Activated CD8-positive, alpha-beta memory T cell treated with anti-CD3 and anti-CD28 coated beads for 48 hours (primary cell): ENCODE measurements at places on chromosomes 16 and 17.

GRCh38 chr17:44898768-44899073 lies 524 bp downstream of the EFTUD2 start:
- no peak for DNase-seq

DNA sequence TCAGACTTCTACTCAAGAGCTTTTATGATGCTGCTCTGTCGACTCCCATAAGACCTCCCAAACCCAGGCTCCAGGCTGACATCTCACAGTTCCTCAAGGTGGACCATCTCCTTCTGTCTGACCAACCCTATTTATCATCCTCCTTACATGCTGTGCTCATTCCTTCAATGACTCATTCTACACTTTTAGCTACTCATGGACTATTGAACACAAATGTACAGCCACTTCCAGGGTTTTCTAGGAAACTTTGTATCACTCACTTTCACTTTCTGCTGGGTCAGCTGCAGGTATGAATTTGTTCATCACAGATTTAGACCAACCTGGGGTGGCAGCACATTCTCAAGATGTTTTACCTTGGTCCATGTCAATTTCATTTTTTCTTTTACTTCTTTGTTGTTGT lies 162.4 kb upstream of the FAM20A start:
- DNase-seq = no peak

GRCh38 chr16:79750311-79750710 lies 149.8 kb upstream of the MAF start:
- no peak for DNase-seq

DNA sequence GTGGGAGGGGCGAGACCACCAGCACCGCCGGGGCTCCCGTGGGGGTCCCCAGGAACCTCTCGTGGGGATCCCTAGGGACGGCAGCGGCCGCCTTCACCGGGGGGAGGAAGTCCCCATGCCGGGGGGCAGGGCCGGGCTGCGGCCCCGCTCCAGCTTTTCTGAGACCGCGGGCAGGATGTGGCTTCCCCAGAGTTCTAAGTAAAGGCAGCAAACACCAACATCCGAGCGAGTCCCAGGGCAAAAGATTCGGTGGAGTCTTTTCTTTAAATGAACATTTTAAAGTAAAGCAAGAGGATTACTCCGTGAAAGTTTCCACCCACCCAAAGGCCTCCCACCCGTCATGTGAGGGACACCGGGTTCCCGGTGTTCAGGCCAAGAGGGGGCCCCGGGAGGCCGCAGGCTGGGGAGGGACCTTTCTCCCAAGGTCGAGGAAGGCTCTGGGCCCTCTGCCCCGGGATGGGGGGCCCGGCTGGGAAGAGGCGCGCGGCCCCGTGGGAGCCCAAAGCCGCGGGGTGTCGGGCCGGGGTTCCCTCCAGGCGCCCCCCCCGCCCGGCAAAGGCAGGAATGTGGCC lies 137.2 kb upstream of the RPH3AL start:
- DNase-seq = peak; percentile 40

DNA sequence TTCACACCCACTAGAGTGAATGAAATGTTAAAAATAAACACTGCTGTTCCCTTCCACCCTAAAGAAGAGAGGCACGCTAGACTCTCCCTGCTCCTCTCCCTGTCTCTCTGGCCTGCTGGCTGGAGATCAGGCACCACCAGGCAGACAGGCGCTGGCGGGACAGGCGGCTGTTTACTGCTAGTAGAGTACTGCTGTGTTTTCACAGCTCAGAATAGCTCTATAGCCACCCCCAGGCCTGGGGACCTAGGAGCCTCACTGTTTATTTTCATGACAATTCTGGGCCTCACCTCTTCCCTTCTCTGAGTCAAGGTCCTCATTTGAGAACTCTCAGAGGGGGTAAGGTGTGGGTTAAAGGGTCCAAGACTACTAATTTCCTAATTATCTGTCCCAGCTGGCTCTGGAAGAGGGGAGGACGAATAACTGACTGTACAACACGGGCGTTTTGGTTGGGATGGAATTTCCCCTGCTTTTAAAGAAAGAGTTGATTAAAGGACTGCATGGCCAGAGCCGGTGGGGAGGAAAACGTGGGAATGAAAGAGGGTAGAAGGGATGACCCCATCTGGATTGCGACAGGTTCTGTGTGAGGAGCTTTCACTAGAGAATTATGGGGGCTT lies 9.0 kb upstream of the G6PC1 start:
- no peak for DNase-seq

DNA sequence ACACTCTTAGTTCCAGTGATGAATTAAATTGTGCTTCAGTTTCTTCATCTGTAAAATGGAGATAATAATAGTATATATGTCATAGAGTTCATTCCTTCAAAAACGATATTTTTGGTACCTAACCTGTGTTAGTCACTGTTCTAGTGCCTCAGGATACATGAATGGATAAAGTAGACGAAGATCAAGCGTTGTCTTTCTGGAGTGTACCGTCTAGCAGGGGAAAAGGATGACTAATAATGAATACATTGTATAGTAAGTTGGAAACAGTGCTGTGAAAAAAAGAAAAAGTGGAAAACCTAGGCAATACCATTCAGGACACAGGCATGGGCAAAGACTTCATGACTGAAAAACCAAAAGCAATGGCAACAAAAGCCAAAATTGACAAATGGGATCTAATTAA lies 8.6 kb downstream of the KRT10 start:
- DNase-seq = no peak

DNA sequence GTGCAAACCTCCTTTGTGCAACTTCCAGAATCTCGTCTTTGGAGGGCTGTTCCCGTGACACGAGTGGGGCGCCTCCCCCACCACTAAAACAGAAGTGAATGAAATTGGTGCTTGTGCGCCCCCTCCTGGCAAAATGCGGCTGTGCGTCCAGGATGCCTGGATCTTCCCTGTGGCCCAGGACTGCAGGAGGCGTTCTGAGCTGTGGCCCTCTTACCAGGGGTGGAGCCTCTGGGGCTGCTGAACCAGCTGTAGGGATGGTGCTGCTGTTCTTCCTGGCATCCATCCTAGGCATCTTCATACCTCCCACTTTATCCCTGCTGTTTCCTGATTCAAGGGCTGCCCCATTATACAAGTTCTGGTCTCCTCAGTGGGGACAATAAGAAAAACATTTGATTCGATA lies 18.5 kb upstream of the NAGLU start:
- DNase-seq = peak; percentile 47

- no peak for DNase-seq
Measured at GRCh38 chr17:82782657-82783207, 30.9 kb downstream of the TBCD start.

GRCh38 chr17:42276359-42276608 lies at the start of gene STAT5B:
Gene STAT5B (minus strand): TSS chr17:42276391. CDS start chr17:42232127, 44,264 bp downstream.
- peak; percentile 49 for DNase-seq

GRCh38 chr16:57529391-57530103 lies 6.8 kb downstream of the CCDC102A start:
- DNase-seq = no peak

DNA sequence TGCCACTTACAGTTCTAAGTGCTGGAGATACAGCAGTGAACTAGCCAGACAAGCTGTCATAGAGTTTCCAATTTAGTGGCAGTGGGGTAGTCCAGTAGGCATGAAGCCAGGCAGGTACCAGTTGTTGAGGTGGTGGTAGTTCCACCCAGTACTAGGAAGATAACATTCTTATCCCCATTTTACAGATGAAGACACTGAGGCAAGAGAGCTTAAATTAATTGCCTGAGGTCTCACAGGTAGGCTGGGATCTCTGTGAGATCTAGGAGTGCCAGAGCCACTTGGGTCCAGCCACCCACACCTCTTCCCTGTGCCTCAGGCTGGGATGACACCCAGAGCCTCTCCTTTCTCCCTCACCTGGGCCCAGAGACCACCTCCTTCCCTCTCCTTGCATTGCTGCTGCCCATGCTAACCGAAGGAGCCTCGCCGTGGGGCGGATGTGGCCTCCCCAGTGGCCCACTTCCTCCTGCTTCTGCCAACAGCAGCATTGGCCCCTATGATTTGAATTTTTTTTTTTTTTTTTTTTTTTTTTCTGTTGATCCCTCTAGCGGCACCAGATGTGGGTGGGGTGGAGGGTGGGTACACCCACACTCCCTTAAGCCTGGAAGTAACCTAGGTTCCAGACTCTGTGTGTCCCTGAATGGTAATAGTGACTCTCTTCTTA lies 114.0 kb downstream of the PRKCB start:
- peak; percentile 29 for DNase-seq

DNA sequence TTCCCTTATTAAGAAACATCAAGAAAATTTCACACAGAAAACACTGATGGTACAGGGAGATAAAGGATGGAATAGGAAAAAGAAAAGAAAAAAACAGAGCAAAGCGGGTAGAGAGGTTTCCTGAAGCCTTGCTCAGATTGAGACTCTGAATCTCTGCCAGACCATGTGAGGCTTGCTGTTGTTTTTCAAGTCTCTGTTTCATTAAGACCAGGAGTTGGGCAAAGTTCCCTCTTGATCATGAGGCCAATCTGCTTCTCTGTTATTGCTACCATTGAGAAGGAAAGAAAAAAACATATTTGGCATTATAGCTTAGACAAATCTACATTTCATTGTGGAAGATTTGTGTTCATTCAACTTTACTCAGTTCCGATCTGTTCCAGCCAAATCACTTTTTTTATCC lies 201.6 kb upstream of the SOX9 start:
- no peak for DNase-seq

DNA sequence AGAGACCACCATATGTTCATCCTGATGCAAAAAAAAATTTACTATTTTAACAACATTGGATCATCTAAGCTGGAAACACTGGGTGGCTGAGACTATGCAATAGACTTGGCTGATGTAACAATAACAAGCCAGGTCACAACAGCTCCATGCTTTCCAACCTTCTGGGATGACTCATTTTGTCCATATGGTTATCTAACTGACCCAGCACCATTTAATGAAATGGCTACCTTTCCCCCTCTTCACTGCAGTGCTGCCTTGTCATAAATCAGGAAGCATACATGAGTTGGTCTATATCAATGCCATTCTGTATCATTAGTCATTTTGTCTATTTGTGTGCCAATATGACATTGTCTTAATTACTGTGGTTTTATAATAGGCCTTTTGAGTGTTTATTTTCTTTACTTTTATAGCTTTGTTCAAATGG lies 217.6 kb upstream of the KCNJ16 start:
- no peak for DNase-seq

- DNase-seq = no peak
Measured at GRCh38 chr17:81932333-81932983, 4.6 kb downstream of the PYCR1 start.

DNA sequence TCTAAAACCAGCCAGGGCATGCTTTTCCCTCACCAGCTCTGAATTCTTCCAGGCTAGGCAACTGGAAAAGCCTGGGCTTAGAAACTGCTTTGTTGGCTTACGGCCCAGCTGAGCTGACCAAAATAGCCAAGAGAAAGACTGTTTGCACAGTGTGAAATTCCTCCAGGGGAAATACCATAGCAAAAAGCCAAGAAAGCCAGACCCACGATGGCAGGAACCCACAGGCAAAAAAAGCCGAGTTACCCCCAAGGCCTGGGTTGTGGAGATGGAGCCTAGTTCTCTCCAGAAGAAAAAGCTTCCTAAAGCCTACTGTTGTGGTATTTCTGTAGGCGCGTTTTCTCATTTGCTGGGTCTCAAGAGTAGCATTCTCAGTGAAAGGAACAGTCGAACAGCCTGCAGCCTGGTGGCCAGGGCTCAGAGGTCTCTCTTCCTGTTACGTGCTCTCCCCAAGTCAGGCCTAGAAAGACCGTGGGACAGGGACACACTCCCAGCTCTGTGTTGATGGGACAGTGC lies 9.2 kb downstream of the SP2 start:
- no peak for DNase-seq

- no peak for DNase-seq
Measured at GRCh38 chr16:995087-995486, 13.5 kb downstream of the SOX8 start.

DNA sequence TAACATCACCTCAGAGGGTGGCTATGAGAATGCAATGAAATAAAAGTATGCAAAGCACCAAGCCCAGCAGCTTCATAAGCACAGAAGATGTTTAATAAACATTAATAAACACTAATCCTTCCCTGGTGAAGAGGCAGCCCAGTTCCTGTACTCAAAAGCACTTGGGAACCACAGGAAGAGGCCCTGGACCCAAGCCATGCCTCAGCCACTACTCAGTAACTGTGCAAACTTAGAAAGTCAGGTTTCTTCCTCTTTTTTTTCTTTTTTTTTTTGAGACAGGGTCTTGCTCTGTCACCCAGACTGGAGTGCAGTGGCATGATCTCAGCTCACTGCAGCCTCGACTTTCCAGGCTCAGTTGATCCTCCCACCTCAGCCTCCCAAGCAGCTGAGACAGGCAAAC lies 5.3 kb downstream of the ARHGAP17 start:
- no peak for DNase-seq

GRCh38 chr16:24353622-24354021 lies 97.5 kb downstream of the CACNG3 start:
- DNase-seq = no peak

DNA sequence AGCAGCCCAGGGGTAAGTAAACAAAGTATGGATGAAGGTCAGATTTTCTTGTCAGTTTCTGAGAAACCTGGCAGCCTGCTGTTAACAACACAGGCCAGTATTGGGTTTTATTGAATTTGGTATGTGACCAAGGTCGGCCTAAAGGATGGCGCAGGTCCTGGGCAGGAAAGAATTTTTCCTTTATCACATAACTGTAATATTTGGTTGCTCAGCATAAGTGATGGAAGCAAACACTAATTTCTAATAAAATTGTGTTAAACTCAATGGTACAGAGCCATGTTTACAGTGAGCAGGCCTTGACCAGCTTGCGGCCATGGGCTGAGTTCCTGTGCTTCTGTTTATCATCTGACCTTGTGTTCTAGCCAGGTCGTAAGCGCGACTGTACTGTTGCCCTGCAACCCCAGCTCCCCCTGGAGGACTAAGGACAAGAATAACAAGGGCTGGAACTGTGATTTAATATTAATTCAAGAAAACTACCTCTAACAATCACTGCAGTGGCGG lies 10.5 kb downstream of the POLDIP2 start:
- no peak for DNase-seq

DNA sequence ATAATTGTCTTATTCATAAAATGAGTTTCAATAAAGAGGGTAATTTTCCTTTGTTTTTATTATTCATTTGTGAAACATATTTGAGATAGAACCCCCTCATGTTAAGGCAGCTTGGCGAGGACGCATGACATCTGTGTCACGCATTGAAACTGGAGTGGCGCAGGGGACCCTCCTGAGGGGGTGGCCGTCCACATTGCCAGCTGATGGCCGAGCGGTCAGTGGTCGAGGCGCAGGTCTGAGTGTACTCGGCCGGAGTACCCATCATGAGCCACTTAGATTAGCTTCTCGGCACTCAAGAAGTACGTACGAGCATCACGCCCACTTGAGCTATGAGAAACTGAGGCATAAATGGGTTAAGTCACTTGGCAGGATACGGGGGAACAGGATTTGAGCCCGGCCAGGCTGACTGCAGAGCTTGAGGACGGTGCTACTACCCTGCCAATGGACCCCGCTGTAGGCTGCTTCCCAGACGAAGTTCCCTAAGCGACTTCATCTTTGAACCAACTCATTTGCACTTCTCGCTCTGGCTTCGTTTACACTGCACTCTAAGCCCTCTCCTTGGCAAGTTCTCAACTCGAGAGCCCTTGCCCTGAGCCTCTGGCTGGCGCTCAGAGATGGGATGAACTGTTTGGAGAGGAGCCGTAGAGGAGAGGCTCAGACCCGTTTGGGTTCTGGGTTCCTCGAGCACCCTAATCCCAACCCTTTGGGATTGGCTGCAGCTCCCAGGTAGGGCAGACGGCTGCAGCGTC lies 91.8 kb downstream of the SDK2 start:
- DNase-seq = no peak
